Omental fat pad (tissue), 4 donors: ENCODE measurements at places on chromosomes 12 and 14.

GRCh38 chr12:55637467-55637866, 775 bp downstream of the OR10P1 start:
- DNase-seq, result no peak

- no peak for DNase-seq
These were observed 4.7 kb upstream of the IPO8 start for GRCh38 chr12:30700216-30700900.

- DNase-seq, result no peak
These were observed 21.3 kb downstream of the SUSD6 start for GRCh38 chr14:69632593-69633151.

GRCh38 chr12:75120311-75120711, 89.3 kb downstream of the KCNC2 start:
- DNase-seq, result no peak

DNA sequence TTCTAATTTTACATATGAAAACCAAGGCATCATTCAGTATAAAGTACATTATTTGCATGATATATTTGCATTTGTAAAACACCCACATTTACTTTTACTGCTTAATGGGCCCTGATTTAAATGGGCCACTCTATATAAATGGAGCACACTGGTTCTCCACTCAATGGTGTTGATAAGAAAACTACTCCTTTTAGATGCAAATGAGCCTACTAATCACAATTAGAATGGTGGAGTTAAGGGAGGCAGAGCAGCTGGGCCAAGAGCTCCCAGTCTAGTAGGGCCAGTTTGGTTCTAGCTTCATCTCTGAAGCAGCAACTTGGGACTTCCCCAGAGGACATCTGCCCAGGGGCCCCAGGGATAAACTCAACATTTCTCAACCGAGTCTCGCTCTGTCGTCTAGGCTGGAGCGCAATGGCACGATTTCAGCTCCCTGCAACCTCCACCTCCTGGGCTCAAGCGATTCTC, 120.7 kb downstream of the FOXN3 start:
- no peak for DNase-seq

DNA sequence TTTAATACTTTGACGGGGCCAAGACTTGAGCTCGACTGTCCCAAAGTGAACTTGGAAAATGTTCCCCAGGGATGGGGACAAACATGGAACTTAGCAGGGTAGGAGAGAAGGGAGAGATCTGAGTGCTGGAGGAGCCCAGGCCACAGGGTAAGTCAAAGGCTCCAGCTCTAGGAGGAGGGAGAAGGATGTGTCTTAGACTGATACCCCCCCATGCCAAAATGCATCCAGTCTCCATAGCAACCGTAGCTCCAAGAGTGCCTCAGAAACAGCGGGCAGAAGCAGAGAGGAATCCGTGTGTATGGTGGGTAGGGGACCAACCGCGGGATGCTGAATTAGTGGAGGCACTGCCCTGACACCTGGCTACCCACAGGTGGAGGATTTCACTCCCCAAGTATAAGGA, 845 bp upstream of the AGAP2 start:
- no peak for DNase-seq

DNA sequence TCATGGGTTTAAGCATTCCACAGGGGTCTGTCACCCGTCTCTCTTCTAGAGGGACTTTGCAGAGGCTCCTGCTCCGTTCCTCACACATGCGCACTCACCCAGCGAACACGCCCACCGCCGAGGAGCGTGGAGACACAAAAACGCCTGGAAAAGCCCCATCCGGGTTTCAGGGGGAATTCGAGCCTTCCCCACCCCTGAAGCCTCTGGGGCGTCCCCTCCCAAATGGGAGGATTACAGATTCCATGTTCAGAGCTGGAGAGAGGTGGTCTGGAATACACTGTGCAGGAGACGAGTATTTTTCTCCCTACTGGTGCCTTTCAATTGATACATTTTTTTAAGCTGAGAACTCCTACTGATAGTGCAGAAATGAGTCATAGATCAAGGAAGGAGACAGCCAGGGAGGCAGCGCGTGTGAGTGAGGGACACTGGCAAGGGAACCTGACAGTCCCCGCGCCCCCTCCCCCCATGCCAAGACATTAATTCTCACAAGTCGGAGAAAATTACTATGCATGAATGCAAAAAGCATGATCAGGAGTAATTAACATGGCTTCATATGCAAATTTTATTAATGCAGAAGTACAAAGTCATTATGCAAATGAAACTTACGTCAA, 36.9 kb downstream of the BCL11B start:
- DNase-seq, result no peak

DNA sequence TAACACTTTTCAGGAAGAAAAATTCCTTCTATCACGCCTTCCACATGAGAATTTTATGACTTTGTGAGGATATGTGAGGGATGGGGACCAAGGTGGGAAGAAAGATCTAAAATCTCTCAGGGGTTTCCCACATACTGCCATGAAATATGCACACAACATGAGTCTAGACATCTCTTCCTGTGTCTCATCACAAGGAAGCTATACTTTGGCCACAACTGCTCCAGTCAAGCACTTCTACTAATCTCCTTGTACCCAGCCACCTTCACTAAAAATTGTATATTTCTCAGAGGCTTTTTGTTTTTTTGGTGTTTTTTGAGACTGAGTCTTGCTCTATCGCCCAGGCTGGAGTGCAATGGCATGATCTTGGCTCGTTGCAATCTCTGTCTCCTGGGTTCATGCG, 3.2 kb downstream of the OSBPL8 start:
- DNase-seq, result no peak

DNA sequence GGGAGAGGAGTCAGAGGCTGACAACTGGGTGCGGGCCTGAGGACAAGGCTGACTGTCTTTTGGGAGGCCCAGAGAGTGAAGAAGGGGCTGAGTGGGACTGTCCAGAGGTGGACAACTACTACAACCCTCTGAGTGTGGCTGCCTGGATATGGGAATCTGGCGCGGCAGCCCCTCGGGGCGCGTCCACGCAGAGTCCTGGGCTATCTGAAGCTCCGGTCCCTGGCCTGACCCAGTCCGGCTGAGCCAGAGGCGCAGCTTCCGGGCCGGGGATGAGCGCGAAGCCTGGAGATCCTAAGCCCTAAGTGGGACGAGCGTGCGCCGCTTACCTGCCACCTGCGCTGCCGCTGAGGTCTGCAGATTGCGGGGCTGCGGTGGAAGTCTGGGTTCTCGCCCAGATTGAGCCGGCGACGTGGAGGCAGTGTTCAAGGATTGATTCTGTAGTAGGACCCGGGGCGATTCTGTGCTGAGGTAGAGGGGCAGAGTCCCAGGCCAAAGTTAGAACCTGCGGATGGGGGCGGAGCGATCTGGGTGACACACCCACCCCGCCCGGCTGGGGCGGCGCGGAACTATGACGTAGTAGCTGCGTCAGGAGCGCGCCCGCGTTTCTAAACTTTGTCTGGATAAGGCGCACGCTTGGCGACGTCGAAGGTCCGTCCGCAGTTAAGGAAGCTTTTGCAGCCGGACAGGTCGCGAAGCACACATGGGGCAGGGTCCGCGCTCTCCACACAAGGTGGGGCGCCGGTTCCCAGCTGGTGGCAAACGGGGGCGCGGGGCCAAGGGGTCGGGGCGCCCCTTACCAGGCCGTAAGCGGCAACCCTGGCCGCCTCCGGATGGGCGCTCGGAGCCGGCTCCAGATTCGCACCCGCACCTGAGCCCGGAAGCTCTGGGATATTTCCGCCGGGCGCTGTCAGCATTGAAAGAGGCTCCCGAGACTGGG, at the start of the genes DHRS1 and NOP9:
TSS of gene DHRS1 (minus strand) at position 526 of the 937 bp plus-strand sequence. CDS start 674 bp downstream, outside the sequence.
TSS of gene NOP9 (plus strand) at position 596 of the 937 bp plus-strand sequence. CDS start at position 701, 105 bp downstream.
- peak; percentile 86 for DNase-seq

GRCh38 chr12:33587784-33588712, 148.4 kb upstream of the SYT10 start:
- DNase-seq, result no peak

GRCh38 chr12:72839696-72840095, 567.5 kb downstream of the TRHDE start:
- no peak for DNase-seq

DNA sequence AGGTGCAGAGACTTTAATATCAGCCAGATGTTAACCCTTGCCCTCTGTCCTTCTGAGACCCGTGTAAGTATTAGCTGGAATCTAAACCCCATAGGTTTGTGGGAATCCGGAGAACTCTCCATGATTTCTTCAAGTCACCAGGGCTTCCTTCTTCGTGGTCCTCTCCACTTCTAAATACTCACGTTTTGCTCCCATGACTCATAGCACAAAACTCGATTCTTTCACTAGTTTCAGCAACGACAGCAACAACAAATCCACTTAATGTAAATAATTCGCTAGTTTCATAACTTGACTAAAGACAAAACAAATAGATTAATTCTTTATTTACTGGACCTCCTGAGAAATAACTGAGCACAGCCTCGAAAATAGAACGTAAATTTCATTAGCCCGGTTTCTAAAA, 4.4 kb upstream of the CLEC2A start:
- DNase-seq, result no peak

GRCh38 chr12:52082988-52083637, 3.6 kb downstream of the SMIM41 start:
- no peak for DNase-seq

- no peak for DNase-seq
These were observed 661 bp upstream of the RPS26 start for GRCh38 chr12:56040963-56041551.

DNA sequence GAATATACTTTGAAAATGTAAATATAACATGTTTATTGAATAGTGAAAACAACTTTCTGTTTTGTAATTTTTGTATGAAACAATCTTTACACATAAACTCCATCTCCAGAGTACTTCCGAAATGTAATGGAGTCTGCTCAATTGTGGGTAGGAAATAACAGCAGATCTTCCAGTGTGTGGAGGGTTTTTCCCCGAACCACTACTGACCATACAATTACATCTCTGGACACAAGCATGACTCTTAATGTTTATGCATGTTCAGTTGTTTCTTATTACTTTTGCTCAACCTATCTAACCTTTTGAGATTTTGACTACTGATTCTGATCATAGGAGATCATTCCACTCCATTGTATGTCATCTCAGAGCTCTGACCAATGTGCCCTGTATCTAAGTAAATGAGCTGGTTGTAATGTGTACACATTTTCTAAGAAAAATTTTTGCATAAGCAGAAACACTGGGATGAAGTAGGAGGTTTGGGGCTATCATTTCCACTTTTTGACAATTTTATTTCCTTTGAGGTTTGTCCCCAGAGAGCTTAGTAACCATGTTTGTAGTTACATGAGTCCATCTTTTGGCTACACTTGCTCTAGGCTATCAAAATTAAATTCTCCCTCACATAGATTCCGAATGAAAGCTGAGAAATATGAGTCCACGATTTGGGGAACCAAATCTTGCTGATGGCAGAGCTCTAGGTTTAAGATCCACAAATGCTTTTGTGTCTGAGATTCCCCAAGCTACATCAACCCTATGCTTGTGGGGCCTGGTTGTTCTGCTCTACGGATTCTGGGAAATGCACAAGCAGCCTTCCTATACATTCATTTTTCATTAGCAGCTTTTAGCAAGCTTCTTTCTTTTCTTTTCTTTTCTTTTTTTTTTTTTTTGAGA, 21.4 kb upstream of the CLEC4D start:
- no peak for DNase-seq

DNA sequence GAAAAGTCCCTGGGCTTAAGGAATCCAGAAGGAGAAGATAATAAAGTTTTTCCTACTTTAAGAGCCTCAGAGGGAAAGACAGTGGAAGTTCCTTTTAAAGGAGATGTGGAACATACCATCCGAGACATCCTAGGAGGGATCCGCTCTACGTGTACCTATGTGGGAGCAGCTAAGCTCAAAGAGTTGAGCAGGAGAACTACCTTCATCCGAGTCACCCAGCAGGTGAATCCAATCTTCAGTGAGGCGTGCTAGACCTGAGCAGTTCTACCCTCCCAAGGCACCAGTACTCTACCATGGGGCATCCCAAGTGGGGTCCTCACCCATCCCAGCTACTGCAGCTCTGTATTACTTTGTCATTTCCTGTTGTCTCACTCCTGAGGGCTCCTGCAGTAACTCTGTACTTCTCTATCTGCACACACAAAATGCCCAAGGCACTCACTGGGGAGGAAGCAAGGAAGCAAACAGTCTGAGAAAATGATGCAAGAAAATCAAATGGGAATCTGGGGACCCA, 3.8 kb downstream of the TINF2 start:
- no peak for DNase-seq

DNA sequence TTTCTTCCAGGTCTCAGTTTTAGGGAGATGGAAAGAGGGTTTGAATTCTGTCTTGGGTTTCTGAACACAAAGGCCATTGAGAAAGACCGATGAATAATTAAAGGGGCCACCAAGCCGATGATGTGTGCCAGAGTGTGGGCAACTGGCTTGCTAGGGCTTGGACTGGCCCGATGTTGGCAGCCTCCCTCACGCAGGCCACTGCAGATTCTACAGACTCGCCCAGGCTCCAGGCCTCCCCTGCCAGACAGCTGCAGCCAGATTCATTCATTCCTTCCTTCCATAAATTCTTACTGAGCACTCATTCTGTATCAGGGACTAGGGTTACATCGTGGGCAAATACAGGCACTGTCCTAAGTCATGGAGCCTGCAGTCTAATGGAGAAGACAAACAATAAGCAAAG, 34.9 kb downstream of the ACTN1 start:
- DNase-seq, result no peak

DNA sequence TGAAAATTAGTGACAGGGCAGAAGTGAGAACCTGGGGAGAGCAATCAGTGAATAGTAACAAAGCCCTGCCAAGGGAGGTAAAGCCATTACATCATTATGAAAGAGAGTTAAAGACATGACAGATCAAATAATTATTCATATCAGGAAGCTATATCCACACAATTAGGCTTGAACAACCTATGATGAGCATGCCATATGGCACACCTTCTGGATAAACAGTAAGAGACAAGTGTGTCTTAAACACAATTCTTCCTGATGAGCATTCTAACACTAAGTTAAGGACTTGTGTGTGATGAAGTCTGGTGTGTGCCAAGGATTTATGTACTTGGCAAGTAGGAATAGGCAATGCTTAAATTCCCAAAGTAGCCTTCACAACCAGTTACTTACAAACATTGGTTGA, 76.1 kb downstream of the GALNT4 start:
- no peak for DNase-seq

DNA sequence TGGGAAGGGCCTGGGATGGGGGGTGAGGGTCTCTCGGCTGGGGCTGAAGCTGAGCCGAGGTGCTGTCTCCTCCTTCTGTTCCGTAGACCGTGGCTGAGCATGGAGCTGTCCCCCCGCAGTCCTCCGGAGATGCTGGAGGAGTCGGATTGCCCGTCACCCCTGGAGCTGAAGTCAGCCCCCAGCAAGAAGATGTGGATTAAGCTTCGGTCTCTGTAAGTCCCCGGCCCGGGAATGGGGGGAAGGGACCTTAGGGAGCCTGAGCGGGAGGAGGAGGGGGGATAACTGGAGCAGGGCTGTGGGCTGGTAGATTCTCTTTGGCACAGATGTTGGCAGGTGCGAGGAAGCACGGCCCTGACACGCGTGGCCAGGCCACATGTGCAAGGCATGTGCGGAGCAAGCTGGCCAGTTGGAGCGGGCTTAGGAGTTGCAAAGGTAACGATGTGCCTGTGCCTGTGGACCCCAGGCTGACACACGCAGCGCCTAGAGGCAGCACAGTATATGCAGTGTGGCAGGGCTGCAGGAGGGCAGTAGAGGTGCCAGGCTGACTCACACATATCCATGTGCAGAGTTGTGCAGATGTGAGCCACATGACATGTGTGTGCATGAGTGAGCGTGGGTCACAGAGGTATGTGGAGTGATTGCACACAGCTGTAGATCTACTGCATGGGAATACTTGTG, 512 bp downstream of the PDE1B start:
- no peak for DNase-seq

GRCh38 chr14:25929881-25930615, 667.8 kb downstream of the NOVA1 start:
- DNase-seq, result no peak
